ENCODE measurements at places on chromosomes 5 and 9.

DNA sequence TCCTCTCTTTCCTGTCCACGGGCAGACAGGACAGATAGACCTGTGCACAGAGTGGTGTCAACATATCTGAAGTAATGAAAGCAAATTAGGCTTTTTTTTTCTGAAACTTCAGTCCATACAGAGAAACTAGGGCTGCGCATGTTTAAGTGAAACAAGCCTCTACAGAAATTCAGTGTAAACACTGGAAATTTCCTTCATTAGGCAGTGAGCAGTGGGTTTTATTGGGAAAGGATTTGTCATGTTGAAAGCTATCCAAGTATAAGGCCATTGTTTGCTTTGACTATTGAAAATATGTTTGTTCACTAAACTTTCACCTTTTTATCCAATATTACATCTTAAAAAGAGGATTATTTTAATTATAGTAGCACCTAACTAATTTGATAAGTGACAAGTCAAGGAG is 161.2 kb downstream of the AOPEP start:
- no peak for DNase-seq

DNA sequence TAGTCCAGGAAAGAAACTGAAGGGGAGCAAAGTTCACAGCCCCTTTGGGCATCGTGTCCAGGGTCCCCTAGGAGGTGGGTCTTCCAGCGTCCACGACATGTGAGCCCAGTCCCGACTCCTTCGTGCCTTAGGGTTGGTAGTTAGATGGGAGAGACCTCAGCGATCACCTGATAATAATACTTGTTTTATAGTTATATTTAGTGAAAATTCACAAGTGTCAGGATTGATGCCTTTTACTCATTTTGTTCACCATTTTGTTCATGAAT is 20.1 kb downstream of the SPAAR start:
- no peak for DNase-seq

DNA sequence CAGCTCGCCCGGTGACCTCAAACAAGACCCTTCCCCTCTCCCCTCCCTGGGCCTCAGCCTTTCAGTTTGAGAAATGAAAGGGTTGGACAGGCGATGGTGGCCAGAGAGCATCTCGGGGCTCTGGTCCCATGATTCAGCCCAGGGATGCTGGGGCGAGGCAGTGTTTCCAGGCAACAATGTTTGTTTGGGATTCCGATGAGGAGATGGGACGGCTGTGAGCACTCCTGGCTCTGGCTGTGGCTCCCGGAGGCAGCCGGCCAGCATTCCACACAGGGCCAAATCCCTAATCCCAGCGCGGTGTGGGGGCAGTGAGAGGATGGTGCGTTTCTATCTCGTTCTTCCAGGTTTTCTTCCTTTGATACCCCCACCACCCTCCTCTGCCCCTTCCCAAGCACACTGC is 66.0 kb downstream of the HMCN2 start:
- no peak for DNase-seq

DNA sequence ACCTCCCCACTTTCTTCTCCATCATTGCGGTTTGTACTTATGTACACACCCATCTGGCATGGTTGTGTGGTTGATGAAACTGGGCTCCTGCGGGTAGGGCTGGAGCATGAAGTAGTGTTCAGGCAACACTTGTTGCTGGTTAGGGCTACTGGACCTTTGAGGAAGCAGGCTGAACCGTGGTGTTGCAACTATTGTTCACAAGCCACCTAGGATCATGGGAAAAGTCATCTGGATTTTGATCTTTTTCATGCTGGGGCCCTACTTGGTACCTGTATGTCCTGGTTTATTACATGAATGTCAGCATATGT is 40.1 kb upstream of the TIFAB start:
- no peak for DNase-seq

DNA sequence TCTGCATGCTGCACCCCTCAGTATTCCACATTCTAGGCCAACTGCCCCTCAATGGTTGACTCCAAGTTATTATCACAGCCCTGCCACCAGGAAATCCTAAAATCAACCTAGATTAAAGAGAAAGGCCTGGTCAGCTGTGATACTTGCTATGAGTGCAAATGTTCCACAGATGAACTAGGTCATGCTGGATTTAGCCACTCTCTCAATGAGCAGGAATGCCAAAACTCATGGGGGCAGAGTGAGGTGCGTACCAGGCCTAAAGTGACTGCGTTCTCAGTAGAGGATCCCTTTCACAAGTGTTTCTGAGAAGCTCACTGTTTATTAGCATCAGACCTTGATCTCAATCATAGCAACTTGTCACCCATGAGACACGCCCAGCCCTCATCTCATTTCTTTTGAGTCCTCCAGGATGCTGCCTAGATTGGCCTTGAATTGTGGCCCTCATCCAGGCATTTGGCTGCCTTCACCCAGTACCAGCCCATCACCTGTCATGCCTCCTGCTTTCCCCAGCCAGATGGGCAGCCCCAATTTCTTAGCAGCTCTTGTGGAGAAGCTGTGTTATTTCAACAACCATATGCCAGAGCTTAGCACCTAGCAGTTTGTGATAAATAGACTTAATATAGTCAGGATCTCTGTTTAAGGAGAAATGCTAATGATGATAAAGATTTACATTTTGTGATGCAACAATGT is 383.9 kb downstream of the CTNND2 start:
- no peak for DNase-seq

GRCh38 chr9:27673641-27674040 is 100.4 kb upstream of the C9orf72 start:
- no peak for DNase-seq

GRCh38 chr9:134895908-134896833 is 15.6 kb downstream of the FCN2 start:
- DNase-seq, result no peak

GRCh38 chr5:125550274-125550673 is 803.8 kb upstream of the ZNF608 start:
- no peak for DNase-seq

DNA sequence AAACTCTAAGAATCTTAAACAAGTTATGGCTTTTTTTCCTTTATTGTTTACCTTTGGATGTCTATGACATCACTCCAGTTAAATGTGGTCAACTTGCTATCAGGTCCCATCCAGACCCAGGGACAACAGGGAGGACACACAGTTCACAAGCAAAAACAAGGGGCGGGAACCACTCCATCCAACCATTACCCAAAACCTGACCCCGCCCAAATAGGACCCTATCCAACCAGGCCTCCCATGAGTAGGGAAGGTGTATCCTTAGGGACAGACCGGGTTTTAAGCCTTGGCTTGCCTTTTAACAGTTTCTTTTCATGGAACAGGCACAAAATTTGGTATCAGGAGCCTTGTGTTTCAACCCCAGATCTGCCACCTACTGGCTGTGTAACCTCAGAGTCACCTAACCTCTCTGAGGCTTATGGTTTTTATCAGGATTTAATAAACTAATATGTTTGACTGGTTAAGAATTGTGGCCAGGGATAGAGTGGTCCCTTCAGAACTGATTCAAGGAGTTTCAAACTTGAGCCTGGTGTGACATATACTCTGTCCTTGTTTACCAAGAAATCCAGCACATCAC is 127.7 kb upstream of the RAD23B start:
- DNase-seq, result no peak

DNA sequence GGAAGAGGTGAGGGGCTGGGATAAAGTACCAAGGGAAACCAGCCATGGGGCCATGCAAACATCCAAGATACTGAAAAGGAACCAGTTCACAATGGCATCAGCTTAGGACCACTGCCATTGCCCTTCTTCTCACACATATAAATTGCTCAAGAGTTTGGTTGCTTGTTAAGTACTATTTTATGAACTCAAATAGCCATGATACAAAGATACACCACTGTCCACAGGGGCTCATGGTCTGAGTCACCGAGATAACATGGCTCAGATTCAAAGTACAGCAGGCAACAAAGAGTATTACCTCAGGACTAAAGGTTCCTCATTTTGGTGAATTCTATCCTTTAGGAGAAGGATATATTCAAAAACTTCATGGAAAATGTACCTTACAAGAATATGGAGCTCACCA is 55.6 kb downstream of the FANCC start:
- no peak for DNase-seq

GRCh38 chr9:37947977-37948376 is 44.0 kb upstream of the SLC25A51 start:
- DNase-seq, result no peak

DNA sequence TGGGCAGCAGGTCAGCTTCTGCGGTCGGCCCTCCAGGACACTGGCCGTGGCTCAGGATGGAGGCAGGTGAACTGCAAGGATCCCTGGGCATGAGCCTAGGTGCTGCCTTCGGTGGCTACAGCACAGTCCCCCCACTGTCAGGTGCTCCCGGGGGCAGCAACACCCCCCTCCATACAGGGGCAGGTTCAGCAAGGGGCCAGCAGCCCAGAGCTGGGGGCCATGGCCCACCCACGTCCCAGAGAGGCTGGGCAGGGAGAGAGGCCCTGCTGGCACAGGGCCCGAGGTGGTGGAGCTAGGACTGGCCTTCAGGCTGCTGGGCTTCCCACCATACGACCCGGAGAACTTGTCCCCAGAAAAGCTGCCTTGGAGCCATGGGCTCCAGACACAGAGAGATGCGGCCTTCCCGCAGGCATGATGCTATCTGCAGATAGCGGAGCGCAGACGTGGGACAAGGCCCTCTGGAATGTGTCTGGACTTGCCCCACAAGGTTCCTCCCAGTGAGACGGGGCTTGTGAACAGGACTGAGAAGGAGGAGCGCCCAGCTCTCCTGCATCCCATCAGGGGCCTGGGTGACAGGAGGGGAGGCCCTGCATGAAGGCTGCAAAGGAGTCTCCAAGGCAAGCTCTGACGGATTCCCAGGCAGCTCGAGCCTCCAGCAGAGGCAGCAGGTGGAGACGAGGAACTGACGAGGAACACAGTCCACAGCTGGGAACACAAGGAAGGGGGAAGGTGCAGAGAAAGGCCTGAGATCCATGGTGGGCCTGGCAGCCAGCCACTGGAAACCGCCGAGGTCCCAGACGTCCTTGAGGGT is 111.1 kb downstream of the VAV2 start:
- DNase-seq, result no peak

DNA sequence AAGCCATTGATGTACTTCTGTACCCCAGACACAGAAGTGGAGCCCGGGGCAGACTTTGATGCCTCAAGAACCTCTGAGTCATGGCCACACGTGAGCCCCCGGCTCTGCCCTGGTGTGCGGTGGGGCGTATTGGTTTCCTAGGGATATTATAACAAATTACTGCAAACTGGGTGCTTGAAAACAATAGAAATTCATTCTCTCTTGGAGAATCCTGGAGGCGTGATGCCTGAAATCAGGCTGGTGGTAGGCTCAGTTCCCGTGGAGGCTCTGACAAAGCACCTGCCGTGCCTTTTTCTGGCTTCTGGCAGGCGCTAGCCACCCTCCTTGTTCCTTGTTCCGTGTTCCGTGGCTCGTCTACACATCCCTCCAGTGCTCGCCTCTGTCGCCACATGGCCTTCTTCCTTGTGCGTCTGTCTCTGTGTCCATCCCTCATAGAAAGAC is 24.2 kb downstream of the NEK6 start:
- DNase-seq, result no peak

DNA sequence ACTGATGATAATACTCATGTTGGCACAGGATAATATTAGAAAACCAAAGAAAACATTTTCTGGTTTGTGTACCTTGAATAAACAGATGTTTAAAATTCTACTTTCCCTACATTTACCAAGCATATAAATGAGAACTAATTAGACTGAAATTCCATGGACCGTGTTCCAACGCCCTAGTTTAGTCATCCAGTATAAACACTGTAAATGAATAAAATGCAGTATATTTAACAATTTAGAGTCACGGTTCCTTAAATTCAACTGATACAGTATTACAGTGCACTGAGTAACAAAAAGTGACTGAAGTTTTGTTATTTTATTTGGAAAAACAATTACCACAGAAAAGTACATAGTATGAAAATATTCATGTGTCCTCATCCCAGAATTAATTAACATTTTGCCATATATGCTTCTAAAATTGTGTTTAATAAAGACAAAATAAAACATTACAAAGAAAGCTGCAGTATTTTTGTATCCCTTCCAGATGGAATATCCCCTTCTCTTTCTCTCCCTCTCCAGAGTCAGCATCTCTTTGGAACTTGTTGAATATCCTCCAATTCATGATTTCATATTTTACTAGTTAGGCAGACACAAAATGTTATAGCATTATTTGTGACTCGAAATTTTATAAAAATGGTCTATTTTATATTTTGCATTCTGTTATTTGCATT is 112.5 kb downstream of the HMHB1 start:
- no peak for DNase-seq

DNA sequence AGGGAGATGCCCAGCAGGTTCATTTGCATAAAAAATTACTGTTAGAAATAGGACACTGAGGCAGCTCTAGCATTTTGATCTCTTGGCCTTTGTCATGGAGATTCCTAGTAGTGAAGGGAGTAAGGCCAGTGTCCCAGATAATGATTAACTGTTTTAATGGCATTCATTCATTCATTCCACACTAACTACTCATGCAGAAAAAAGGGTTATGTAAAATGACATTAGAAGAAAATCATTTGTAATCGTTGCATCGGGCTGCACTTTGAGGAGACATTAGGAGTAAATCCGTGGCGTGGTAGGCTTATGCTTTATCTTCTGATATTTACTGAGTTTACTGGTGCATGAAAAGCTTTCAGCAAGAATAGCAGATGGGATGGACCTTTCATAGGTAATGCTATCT is 82.6 kb upstream of the GRHPR start:
- DNase-seq, result no peak

- DNase-seq, result no peak
These were observed 703.5 kb upstream of the WWC1 start for GRCh38 chr5:167587772-167588437.

GRCh38 chr5:143360755-143361154 is 42.7 kb downstream of the NR3C1 start:
- no peak for DNase-seq

Measured in DND-41 (cell line).